ENCODE measurements at places on chromosomes 5 and 9.

- DNase-seq: no peak
These were observed 102.4 kb upstream of the APC start for GRCh38 chr5:112635276-112635675.

GRCh38 chr9:86642721-86643120, 288.5 kb upstream of the TUT7 start:
- no peak for DNase-seq

DNA sequence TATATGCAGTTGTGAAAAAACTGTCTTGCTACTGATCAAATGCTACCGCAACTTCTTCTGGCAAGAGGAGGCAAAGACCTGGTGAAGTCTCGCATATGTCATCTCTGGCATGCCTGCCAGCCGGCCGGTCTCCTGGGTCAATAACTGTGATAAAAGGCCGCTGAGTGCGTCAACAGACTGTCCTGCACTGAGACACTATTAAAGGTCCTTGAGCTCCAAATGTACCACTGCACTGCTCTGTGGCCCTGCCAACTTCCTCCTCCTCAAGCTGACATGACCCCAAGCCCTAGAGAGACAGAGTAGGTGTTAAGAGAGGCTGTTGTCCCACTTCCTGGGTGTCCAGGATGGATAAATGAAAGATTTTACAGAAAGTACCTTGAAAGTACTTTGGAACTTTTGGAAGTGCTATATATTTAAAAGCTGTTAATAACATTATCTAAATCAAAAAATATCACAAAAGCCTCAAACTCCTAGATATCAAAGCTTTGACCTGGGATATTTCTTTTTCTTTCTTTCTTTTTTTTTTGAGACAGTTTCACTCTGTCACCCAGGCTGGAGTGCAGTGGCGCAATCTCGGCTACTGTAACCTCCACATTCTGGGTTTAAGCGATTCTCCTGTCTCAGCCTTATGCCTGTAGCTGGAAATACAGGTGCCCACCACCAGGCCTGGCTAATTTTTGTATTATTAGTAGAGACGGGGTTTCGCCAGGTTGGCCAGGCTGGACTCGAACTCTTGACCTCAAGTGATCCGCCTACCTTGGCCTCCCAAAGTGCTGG, 31.5 kb downstream of the RAPGEF1 start:
- DNase-seq: no peak

DNA sequence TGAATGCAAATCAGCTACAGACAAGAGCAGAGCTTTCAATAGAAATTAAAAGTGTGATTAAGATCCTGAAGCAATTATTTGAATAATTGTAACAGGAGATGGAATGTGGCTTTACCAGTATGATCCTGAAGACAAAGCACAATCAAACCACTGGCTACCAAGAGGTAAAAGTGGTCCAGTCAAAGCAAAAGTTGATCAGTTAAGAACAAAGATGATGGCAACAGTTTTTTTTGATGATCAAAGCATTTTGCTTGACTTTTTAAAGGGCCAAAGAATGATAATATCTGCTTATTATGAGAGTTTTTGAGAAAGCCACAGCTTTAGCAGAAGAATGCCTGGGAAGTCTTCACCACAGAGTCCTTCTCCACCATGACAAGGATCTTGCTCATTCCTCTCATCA, 409.2 kb downstream of the CSNK1G3 start:
- no peak for DNase-seq

DNA sequence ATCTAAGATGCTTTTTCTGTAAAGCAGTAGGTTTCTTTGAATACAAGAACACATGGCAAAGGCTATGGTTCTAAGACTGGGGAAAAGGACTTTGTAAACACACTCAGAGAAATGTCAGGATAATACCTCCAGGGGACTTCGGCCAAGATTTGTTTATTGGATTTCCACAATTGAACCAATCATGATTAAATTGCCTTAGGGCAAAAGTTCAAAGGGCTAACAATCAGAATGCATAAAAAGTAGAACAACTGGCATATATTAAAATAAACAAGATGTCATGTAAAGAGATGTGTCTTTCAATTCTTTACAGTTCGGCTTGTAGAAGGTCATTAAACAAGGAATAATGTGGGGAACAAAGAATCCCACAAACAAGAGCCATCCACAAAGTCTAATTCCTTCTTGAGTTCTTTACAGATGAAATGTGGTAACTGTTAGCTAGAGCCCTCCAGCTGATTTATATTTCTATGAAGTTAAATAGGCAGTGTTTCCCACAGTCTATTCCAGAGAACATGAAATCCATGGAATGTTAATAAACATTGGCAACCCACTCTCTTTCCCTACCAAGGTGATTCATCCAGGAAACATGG, 565.5 kb downstream of the ZNF608 start:
- DNase-seq: no peak

- no peak for DNase-seq
These were observed 48.0 kb upstream of the CAST start for GRCh38 chr5:96614110-96614691.

- DNase-seq: no peak
These were observed 248.4 kb upstream of the IRX2 start for GRCh38 chr5:2999926-3000325.

- no peak for DNase-seq
These were observed 558.8 kb upstream of the ADAMTS16 start for GRCh38 chr5:4581289-4581688.

- DNase-seq: no peak
These were observed 72.3 kb downstream of the GCNT1 start for GRCh38 chr9:76531231-76531780.

DNA sequence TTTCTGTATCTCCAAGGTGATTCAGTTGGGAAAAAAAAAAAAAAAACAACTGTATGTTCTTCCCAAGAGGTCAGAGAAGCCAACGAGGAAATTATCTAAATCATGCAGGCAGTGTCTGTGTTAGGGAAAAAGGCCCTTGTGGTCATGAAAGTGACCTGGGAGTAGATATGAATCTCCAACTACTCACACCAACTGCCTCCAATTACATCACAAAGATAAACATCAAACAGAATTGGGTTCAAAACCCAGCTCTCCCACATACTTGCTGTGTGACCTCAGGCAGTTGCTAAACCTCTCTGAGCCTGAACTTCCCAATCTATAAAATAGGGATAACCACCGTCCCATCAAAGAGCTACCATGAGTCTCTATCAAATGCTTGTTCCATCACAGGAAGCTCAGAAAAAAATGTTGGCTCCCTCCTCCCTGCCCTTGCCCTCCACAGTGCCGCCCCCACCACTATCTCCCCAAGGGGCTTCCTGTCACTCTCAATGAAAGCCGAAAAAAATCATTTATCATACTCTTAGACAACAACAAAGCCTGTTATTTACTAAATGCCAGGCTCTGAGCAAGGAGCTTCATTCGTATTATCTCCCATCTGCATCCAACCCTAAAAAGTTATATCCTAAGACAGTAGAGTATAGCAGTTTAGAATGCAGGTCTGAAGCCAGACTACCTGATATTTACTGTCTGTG, 42.9 kb downstream of the CDK5RAP2 start:
- DNase-seq: no peak

GRCh38 chr5:102758576-102758975, 3.5 kb downstream of the PAM start:
- no peak for DNase-seq

GRCh38 chr9:81207651-81208050, 481.7 kb downstream of the TLE1 start:
- DNase-seq: no peak
